ENCODE measurements at places on chromosomes 13 and 19.

DNA sequence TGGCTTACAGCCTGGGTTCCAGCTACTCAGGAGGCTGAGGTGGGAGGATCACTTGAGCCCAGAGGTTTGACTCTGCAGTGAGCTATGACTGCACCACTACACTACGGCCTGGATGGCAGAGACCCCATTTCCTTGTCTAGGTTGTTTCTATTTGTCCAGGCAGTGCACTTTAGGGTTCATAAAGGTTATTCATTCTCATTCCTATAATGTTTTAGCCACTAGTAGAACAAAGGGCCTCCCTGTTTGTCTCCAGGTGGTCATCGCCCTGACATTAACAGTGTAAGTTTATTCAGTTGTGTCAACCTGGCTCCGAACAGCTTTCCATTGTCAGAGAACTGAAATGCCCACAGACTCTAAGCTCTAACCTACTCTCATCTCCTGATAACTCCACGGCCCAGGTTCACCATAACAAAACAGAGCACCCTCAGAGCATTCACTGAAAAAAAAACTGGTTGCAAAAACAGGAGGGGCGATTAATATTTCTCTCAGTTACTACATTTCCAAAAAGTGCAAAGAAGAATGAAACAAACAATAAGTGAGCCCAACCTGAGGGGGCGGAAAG, 37.1 kb downstream of the SMAD9 start:
- DNase-seq: no peak

GRCh38 chr13:80473695-80474094, 132.8 kb upstream of the SPRY2 start:
- peak; percentile 14 for DNase-seq

DNA sequence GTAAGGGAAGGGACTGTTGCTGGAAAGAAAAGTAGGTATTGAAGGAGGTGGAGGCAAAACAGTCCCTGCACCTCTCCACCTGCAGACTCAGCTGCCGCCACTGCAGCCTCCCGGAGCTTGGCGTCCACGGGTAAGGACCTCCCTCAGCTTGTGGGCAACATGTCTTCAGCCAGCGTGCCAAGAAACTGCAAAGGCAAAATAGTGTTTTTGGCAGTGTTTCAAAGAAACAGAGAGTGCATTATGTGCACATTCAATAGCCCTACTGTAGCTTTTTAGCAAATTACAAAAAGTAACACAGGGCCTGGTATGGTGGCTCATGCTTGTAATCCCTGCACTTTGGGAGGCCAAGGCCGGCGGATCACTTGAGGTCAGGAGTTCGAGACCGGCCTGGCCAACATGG, 57.4 kb downstream of the ATP11A start:
- no peak for DNase-seq

DNA sequence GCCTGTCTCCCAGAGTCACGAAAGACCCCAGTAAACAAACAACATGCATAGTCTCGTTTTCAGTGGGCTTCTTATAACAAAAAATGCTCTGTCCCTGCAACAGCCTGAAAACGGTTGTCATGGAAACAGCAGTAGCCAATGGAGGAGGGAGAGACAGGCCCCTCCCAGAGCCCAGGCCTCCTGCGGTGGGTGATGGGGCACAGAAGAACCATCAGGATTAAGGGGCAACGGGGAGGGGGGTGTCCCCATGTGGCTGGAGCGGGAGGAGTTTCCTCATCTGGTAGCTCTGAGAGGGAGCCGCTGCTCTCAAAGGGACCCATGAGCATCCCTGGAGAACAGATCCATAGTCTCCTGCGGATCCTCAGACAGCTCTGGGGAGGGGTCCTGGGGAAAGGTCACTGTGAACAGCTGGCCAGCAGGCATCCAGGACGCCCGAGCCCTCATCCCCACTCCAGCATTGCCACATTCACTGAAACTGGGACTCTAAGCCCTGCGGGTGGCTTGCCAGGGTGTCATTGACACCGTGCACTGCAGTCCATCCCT, 37.5 kb upstream of the PNMA8B start:
- DNase-seq: no peak

DNA sequence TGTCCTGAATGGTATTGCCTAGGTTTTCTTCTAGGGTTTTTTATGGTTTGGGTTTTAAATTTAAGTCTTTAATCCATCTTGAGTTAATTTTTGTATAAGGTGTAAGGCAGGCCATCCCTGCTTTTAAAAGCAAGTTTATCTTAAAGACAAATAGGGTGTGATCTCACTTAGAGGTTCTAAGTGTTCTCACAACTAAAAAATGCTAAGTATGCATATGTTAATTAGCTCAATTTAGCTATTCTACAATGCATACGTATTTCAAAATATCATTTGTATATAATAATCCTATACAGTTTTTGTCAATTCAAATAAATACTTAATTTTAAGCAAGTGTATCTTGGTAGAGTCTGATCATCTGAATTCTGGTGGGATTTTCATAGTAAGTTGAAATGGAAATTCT, 50.4 kb downstream of the MBNL2 start:
- DNase-seq: no peak
